ENCODE measurements at places on chromosomes 16 and 17.
A peak's percentile ranks its signal among the peaks of the same experiment; 100 is the strongest.

GRCh38 chr16:3138342-3138741 is 3.5 kb downstream of the ZNF213 start:
- no peak for DNase-seq

DNA sequence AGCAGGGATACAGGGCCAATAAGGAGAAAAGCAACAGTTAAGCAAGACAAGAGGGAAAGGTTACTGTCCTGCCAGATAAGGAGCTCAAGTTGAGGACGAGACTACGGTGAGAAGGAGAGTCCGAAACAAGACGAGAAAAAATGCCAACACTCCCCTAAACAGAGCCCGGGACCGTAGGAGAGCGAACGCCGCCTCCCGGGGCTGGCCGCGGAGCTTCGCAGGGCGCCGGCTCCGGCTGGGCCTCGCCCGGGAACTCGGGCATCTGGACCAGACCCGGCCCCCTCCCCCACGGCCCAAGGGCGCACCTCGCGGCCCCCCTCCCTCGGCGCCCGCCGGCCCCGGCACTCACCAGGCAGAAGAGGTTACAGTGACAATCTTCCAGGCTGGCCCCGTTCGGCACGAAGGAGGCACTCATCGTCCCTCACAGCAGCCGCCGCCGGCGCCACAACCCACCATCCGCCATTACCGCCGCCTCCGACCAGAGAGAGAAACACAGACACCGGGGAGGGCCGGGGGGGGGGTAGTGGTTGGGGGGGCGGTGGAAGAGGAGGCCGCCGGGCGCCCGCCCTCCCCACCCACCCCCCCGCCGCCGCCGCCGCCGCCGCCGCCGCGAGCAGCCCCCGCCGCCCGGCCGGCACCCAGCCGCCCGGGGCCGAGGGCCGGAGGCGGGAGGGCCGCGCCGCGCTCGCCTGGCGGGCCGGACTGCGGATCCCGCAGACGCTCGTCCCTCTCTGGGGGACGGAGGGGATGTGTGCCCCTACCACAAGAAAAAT is at the start of gene MED13:
TSS of gene MED13 (minus strand) at position 488 of the 773 bp plus-strand sequence. CDS start at position 415, 73 bp downstream.
- no peak for DNase-seq

- DNase-seq, result no peak
These were observed at the start of gene OTOA for GRCh38 chr16:21663889-21664647. Gene OTOA, plus strand, starts transcription at chr16:21663968. Its CDS starts 14,547 bp downstream, at chr16:21678515.

DNA sequence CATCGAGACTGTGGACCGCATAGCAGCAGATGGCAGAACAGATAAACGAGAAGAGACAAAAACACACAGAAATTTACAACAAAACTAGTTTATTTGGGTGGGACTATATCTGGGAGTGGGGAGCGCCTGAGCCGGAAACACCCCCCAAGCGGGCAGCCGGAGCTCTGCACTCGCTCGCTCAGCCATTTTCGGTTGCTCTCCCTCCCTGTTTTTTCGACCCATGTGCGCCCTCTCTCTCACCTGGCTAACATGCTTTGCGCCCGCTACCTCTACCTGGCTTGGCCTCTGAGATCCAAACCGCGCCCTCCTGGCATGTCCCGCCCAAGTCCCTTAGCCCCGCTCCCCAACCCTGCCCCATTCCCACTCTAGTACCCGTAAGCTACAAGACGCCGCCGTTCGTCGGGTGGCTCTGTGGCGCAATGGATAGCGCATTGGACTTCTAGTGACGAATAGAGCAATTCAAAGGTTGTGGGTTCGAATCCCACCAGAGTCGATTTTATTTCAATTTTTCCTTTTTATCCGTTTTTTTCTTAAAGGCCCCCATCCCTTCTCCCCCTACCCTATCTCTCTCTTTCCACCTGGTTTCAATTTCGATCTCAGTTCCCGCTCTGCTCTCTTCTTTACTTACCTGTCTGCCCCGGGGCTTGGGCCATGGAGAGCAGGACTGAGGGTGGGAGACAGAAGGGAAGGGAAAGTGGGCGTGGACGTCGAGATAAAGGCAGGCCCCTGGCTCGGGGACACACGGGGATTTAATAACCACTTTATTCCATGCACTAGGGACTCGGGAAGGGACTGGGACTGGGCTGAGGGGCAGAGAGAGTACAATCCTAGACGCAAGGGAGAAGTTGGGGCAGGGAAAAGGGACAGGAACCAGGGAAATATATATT is 2.4 kb upstream of the ALOXE3 start:
- no peak for DNase-seq

GRCh38 chr16:15464401-15465186 is 30.2 kb downstream of the BMERB1 start:
- no peak for DNase-seq

DNA sequence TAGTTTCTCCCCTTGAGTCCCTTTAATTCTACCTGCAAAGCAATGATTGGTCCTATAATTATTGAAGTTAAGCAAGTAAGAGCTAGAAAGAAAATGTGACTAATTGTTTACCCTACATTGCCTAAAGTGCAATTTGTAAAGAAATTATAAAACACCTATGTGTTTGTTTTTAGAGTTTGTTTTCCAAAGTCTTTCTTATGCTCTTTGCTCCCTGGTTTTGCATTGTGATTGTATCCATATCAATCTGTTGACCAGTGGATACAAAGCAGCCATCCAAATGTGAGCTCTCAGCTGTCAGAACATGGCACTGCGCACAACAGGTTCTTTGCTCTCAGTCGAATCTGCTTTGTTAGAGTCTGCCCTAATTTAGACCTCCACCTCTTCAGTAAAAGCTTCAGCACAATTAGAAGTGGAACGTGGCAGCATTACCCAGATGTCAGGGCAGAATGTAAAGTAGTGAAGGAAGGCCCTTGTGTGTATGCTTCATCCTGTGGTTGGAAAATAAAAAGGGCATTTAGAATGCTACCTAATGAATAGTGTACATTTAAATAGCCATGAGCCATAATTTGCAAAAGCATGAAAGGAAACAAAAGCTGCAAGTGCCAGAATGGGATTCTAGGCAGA is 70.5 kb downstream of the AATF start:
- DNase-seq, result no peak

DNA sequence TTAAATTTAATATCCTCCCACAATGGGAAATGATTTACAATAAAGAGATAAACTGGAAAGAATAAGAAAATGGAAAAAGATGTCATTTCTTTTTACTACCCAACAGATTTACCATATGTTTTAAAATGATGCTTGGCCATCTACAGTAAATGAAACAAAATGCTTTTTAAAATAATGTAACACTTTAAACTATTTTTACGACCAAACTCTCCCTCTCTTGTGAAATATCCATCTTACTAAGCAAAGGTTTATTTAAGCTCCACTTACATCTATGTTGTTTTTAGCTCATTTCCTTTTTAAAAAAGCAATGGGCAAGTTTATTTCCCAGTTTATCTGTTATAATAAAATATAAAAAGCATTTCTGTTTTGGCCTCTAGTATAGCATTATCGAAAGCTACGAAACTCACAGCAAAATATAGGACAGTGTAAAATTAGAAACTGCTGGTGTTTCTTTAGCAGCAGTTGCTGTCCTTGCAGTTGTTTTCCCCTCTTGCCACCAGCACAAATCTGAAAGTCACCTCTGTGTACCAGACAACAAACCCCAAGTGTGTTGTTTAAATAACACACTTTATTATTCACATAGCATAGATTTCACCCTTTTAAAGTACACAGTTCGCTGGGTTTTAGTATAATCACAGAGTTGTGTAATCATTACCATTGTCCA is 195.1 kb downstream of the CDRT15L2 start:
- DNase-seq, result no peak

DNA sequence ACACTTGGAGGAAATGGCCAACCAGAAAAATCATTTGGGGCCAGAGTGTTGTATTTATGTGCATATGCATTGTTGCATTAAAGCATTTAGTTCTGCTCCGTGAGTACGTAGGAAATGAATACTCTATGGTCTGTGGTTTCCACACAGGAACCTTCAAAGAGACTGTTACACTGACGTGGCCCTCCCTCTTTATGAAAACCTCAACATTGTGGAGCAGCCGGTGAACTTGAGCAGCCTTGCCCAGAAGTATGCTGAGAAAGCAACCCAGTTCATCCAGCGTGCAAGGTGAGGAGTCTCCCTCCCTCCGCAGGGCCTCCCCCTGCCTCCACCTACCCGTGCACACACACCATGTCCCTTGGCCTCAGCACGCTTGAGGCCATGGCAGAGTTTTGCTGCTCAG is 65.2 kb downstream of the ARSG start:
- DNase-seq, result no peak

DNA sequence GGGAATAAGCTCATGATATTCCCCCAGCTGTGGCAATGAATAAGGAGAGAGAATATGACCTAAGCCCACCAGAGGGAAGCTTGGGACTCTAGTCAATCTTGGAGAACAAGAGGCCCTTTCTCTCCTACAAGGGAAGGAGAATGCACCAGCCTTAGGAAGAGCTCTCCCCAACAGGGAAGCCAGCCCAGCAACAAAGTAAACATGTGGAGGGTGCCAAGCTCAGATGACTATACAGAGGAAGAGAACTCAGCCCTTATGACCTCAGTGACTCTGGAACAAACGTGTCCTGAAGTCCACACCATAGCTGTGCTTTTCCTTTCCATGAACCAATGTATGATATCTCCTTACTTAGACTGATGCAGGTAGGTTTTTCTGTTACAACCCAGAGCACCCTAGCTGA is 219.7 kb downstream of the GSG1L start:
- DNase-seq, result no peak

DNA sequence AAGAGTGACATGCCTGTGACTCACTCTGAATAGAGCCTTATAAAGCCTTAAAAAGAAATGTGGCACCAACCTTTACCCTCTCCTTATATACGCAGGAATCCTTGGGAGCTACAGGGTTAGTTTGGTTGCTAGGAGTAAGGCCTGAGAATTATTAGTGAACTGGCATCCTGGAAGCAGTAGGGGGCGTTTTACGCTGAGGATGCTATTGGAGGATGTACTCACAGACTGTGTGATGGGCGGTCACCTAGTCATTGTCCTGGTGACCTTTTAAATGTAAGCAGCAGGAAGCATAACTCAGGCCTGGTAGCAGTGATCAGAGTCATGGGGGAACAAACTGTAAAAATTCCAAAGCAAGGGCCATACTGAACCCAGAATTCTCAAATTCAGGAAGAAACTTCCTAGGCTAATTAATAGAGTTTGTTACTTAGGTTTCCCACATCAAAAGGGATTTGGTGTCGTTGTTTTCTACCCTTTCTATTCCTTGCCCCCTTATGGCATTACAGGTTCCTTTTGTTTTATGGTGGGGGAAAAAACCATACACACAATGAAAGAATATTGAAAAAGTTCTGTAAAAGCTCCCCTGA is 153.8 kb downstream of the SNX11 start:
- peak; percentile 58 for DNase-seq

DNA sequence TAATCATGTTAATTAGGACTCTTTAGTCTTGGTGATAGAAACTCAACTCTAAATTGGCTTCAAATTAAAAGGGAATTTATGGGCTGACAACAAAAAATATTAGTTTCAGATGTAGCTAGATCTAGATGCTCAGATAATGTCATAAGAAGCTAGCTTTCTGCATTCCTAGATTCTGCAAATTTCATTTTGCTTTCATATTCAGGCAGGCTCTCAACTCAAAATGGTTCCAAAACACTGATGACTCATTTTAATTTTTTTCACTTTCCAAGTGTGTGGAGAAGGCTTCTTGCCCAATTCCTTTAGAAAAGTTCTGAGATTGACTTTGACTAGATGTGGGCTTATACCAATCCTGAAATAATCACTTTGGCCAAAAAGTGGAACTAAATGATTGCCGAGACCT is 236.7 kb upstream of the GOT2 start:
- DNase-seq, result no peak

GRCh38 chr16:22031483-22032083 is 23.7 kb downstream of the MOSMO start:
- no peak for DNase-seq

DNA sequence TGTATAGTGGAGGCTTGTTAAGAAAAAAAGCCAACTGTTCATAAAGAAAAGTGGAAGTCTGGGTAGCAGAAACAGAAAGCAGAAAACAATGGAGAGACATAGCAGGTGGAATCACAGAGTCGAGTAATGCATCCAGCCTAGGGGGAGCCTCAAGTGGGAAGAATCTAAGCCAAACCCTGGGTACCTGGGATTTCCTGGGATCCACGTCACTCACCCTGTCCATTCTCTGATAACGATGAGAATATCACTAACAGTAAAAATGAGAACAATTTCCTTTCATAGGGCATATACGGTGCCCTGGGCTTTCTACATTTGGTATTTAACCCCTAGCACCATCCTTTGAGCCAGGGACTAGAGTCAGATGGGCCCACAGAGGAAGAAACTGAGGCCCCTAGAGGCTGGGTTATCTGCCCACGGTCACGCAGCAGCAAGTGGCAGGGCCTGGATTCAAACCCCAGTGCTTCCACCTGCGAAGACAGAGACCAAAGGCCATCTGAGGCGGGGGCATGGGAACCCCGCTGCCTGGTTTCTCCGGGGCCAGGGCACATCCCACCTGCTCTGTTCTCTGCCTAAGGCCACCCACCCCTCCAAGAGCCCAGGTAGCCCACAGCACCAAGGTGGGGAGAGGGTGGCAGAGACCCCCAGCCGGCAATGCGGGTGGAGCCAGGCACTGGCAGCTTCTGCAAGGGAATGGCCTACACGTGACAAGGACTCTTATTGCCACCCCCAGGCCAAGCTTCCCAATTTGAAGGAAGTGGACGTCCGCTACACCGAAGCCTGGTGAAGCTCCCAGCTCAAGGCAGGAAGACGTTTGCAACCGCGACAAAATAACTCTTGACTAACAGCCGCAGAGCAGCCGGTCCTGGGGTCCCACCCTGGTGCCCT is 69.8 kb upstream of the PLCG2 start:
- DNase-seq, result no peak

DNA sequence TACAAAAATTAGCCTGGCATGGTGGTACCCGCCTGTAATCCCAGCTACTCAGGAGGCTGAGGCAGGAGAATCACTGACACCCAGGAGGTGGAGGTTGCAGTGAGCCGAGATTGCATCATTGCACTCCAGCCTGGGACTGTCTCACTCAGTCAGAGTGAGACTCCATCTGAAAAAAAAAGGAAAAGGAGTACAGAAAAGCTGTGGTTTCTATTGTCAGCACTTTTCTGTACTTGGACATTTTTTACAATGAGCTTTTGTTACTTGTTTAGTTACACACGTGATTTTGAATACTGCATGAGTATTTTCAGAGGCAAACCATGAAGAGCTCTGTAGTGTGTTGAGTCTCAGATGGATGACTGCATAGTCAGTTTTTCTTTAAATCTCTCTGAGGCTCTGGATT is 26.3 kb downstream of the ZC3H18 start:
- no peak for DNase-seq

DNA sequence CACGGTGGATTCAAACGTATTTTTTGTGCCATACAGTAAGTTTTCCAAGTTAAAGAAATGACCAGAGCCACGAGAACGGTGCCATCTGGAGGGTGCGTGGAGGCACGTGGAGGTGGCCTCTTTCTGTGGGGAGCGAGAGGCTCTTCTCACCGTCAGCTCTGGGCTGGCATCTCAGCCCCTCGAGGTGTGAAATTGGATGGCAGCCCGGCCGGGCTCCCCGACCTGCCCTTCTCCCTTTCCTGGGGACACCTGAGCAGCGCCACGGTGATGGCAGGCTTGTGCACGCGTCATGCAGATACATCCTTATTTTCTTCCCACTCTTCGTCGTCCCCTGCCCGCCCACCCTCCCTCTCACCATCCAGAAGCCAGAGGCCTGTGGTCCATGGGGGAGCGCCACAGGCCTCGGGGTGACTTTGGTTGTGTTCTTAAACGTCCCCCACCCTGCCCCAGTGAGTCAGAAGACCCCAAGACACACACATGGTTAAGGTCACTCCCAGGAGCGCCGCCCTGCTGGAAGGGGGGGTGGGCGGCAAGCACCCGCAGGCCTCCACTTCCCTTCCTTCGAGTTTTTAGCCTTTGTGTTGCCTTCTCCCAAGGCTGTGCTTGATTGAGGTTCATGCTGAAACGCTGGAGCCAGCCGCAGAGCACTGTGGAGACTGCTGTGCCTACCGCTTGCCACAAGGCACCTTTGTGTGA is 109.4 kb downstream of the BANP start:
- DNase-seq, result no peak
